ENCODE measurements at places on chromosomes 11 and 22. TPM values are rescaled to one million over a fixed set of nuclear protein-coding genes. Genes with fewer than 3 reads are reported as not detected.
A peak's percentile ranks its signal among the peaks of the same experiment; 100 is the strongest.

The PIK3IP1 gene
- total RNA-seq: 0.09 TPM

The MUC2 gene
- total RNA-seq: not detected

The HOATZ gene
- not detected for total RNA-seq

The APOL1 gene
- 20.0 TPM for total RNA-seq

The MUC5B gene
- total RNA-seq: not detected

The OR5AP2 gene
- not detected for total RNA-seq

- DNase-seq: peak; percentile 2
Measured at GRCh38 chr11:84390441-84391078, 1104.4 kb upstream of the CCDC90B start.

- DNase-seq: no peak
Measured at GRCh38 chr11:121967131-121967704, 148.8 kb downstream of the BLID start.

DNA sequence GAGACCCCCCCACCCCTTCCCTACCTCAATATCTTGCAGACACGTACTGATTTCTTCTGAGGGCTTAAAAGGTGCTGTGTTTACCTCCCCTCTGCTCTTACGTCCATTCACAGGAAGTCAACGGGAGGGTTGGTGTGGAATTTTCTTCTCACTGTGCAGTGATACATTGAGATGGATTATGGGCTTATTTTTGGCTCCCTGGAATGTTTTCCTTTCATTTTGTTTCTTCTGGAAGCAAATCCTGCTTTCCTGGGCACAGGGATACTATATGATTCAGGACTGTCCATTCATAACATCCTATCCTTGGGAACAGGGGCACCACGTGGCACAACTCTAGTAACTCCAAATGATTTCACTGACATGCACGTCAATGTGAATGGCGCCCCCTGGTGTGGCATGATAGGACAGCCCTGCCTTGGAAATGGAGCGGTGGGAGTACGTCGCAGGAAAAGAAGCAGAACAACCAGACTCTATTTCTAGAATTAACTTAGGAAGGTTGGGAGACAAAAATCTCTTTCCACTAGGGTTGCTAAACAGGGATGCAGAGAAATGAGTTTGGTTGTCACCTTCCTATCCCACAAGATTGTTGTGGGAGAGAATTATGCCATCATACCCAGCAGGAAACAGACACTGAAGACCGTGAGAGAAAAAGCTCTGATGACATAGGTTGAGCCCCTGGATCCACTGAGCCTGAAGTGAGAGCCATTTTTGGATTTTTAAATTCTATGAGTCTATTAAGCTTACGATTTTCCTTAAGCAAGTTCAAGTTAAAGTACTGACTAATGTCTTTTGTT lies 146.5 kb upstream of the RAG2 start:
- DNase-seq: peak; percentile 83

DNA sequence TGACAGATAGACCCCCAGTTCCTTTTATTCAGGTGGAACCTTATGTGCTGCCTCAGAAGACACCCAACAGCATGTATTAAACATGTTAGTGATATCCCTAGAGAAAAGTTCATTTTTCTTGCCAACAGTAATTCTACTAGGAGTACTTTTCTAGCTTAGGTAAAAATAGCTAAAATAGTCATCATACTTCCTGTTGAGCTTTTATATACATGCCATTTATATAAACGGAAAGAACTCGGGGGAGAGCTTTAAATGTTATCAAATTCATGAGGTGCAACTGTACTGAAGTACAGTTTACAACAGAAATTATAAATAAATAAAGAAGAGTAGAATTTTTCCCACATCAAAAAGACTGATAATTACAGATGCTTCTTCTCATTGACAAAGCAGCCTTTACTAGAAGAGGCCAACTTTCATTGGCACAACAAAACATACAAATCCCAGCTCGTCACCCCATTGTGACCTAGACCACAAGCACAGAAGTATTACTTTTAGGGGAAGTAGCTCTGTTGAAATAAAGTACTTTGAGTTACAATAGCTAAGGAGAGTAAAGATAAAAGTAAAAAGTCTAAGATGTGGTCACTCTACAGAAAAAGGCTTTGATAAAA lies 59.1 kb upstream of the POU2AF2 start:
- DNase-seq: no peak

- DNase-seq: no peak
Measured at GRCh38 chr11:88689548-88690240, 352.2 kb upstream of the CTSC start.

- DNase-seq: no peak
Measured at GRCh38 chr11:68942095-68942620, 38.5 kb downstream of the IGHMBP2 start.

DNA sequence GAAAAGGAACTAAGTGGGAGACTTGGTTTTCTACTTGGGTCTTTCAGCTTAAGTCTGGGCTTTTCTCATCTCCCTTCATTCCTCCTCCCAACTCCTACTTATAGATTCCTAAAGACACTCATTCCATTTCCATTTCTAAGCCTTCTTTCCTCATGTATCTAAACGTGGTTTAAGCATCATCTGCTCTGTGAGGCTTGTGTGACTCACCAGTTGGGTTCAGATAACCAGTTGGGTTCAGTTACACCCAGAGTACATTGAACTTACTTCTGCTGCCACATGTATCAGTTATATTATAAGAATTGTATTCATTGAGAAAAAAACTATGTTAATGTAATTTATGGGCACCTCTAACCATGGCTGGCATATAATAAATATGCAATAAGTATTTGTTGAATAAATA lies 831.2 kb upstream of the CCDC90B start:
- peak; percentile 1 for DNase-seq

GRCh38 chr11:61871158-61871597 lies 20.2 kb downstream of the FADS3 start:
- peak; percentile 84 for DNase-seq

DNA sequence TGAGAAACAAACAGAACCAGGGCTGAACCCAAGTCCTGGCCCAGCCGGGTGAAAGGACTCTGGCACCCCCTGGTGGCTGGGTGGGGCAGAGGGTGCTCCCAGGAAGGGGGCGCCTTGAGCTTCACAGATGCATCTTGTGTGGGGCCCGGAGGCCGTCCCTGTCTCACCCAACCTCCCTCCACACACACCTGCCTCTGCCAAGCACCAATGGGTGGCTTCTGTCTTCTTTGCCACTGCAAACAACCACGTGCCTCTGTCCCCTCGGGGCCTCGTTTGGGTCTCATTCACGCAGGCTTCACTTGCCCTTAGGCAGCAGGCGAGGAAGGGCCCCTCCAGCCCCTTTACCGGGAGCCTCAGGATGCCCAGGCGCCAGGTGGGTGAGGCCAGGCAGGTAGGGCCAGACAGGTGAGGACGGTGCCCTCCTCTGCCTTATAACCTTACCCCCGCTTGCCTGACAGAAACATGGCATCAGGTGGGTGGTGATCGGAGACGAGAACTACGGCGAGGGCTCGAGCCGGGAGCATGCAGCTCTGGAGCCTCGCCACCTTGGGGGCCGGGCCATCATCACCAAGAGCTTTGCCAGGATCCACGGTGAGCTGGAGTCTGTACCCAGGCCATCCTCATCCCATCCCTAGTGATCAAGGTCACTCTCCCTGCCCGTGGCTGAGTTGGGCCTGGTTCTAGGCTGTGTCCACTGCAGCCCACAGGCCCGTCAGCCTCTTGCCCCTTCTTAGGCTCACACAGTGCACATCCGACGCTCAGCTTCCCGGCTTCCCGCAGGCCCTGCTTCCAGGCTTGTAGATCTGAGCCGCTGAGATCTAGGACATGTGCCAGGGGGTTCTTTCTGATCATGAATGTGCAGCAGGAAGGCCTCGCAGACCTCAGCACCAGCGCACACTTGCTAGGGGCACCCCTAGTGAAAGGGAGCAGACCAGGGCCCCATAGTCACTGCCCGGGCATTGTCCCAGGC lies 17.2 kb downstream of the POLR3H start:
- peak; percentile 41 for DNase-seq

DNA sequence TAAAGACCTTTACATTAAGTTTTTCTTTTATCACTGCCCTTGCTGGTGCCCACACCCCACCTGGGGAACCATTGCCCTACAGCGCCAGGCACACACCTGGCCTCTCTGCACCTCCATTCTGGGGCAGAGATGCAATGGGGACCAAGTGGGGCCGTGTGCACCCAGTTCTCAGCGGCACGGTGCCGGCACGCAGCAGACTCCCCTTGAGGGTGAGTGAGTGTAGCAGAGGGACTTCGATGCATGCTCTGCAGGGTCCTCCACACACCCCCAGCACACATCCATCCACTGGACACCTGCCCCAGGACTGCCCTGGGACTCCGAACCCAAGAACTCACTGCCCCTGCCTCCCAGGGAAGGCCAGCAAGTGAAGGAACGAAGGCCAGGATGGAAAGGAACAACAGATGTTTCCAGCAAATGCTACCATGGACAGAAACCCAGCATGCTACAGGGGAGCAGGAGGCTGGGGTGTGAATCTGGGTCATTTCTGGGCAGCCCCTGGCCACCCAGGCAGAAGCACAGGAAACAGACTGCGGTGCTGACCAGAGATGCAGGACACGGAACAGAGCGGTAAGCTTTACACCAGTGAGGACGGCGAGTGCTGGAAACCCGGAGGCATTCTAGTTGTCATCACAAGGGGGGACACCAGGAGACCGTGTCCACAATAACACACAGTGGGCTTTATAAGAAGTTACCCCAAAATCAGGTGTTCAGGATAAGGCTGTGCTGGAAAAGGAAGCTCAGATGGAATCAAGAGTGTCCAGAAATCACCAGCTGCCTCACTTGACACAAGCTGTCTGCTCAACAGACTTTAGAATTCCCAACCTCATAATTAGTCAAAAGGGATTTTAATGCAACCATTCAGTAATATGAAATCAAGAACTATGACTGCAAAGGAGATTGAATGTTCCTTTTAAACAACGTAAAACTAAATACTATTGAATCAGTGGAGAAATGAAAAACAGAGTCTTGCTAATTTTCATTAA lies 32.7 kb upstream of the MOB2 start:
- no peak for DNase-seq

GRCh38 chr11:109971184-109971523 lies 122.0 kb upstream of the ZC3H12C start:
- peak; percentile 43 for DNase-seq

GRCh38 chr11:31641477-31642062 lies 132.0 kb downstream of the ELP4 start:
- DNase-seq: peak; percentile 48

DNA sequence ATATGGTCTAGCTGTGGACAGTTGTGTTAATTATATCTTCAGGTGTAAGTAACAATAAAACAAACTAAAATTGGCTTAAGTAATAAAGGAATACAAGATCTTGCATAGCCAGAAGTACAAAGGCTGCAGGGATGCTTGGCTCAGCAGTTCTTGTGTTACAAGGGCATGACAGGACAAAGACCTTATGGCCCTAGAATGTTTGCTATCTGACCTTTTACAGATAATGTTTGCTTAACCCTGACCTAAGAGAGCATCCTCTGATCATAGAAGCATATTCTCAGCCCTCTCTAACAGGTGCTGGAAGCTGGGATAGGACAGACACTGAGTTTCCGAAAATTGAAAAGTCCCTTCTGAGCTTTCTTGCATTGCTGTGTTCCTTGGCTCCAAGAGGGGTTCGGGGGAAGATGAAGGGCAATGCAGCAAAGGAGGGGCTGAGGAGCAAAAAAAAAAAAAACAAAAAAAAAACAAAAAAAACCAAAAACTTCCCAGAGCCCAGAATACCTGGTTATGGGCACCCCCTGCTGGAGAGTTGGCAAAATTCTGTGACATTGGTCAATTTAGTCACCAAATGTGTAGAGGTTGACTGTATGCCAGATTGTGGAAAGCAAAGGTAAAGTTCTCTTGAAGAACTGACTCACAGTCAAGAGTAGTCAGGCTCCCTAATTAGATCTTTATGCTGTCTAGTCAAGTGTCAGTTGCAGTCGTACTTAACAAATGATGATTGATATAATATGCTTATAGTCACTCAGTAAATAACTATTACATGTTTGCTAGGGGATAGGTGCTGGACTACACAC lies 10.4 kb upstream of the HIKESHI start:
- peak; percentile 58 for DNase-seq

DNA sequence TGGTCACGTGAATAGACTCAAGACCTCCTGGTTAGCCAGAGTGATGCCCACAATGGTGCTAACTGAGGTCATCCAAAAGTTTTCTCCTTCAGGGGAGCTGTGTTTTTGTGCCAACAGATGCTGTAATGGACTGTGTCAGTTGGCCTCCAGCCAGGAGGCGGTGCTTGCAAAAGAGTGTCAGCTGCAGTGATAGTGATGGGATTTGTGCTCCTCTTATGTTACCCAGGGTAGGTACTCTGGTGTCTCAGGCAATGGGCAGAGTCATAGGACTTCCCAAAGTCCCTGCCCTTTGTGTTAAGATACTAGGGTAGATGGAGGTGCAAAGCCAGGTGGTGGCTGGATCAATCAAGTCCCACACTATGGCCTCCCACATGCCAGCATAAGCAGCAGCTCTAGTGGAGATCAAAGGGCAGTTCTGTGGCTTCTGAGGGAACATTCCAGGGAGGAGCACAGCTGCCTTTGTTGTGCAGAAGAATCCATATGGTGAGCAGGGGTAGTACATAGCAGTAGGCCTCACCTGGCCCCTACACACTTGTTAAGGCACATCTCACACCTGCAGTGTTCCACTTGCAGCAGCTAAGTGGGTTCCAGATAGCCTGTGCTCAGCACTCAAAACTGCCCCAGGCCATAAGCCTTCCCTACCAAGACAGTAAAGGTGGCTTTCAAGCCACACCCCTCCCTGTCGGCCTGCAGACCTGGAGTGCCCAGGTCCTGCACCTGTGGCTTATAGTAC lies 9.4 kb upstream of the FANCF start:
- DNase-seq: peak; percentile 52

- DNase-seq: no peak
Measured at GRCh38 chr11:126305699-126306098, 1.8 kb downstream of the DCPS start.

- no peak for DNase-seq
Measured at GRCh38 chr11:16358726-16359125, 2.4 kb upstream of the SOX6 start.

GRCh38 chr11:9657531-9657930 lies 6.3 kb upstream of the SWAP70 start:
- DNase-seq: no peak

DNA sequence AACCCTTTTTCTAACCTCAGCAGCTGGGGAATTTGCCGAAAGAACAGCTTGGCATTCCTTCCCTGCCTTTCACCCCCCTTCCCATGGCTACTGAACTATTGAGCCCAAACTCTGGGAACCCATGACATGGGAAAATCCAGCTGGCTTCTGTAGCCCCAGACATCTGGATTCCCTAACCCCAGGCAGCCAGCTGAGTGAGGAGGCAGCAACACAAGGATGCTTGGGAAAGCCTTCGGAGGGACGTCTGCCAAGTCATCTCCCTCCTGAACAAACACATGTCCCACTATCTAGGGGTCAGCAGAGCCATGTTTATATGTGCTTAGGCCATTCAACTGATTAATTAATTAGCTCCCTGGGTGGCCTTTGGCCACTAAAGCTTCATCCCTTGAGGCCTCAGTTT lies 21.6 kb downstream of the LRRC55 start:
- DNase-seq: no peak

GRCh38 chr22:45584621-45585436 lies 82.1 kb downstream of the FBLN1 start:
- no peak for DNase-seq

DNA sequence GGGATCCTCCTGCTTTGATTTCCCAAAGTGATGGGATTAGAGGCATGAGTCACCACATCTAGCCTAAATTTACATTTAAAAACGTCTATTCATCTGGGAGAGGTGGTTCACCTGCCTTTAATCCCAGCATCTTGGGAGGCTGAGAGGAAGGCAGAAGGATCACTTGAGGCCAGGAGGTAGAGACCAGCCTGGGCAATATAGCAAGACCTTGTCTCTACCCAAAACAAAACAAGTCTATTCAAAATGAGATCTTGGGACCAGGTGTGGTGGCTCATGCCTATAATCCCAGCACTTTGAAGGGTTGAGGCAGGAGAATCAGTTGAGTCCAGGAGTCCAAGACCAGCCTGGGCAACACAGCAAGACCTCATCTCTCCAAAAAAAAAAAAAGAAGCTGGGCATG lies 4.9 kb upstream of the UBASH3B start:
- no peak for DNase-seq
